T47D (cell line): ENCODE measurements at places on chromosomes 7 and 10.

DNA sequence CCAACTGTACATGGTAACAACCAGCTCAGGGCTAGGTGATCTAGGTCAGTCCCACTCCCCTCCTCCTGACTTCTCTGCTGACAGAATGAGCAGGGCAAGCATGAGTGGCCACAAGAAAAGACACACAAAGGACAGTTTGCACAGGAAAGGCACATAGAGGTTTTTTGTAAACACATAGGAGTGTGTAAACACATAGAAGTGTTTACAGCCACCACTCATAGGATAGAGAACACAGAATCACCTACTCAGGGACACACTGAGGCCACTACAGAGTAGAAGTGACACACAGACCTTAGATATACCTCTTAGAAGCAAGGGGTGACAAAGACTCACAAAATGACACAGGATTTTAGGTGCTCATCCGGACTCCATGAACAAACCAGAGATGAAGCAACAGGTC is 19.0 kb downstream of the NUDCD3 start:
- no peak for DNase-seq

GRCh38 chr10:97228130-97228774 is 42.5 kb upstream of the SLIT1 start:
- DNase-seq: no peak

DNA sequence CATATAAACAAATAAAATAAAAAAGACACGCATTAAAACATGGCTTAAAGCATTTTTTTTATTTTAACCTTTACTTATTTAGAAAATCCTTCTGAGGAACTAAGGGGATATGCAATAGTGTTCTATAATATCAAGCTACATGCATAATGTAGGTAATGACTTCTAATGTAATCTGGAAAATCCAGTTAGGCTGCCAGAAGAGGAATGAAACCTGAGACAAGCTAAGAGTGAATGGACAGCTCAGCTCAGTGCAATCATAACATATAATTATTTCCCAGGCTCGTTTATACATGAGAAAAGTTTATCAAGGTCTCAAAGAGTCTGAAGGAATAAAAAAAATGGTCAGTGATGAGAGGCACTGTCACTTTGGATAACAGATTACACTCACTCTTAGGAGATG is 649.0 kb upstream of the PCDH15 start:
- no peak for DNase-seq

DNA sequence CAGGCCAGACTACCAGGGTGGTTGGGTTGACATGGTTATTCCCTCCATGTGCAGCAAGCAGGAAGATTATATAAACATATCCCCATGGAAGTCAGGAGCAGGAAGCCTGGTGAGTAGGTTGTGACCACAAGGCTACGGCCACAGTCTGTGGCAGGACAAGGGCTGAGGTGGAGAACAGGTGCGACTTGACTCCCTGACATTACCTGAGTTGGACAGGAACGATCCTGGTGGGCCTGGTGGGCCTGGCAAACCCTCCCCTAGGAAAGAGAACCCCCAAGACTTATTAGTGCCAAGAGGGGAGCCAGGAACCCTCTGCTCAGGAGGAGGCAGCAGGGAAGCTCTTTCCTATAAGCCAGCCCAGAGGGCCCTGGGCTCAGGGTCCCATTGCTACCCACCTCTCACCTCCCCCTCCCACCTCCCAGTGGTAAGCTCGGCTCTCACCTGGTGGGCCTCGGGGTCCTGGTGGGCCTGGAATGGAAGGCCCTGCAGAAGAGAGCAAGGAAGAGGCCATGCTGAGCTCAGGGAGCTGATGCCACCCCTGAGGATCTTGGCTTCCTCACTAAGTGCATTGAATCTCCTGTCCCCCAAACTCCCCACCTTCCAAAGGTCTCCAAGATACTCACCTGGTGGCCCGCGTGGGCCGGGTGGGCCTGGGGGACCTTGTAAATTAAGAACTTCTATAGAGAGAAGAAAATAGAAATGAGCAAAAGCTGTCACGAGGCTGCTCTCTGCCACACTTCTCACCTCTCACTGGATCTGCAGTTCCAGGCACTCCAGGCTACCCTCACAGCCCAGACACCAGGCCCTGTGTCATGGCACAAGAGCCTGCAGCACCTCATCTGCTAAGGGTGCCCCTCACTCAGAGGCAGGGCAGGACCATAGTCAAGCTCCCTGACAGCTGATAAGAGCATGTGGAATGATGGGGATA is 44.6 kb downstream of the COL17A1 start:
- DNase-seq: no peak

DNA sequence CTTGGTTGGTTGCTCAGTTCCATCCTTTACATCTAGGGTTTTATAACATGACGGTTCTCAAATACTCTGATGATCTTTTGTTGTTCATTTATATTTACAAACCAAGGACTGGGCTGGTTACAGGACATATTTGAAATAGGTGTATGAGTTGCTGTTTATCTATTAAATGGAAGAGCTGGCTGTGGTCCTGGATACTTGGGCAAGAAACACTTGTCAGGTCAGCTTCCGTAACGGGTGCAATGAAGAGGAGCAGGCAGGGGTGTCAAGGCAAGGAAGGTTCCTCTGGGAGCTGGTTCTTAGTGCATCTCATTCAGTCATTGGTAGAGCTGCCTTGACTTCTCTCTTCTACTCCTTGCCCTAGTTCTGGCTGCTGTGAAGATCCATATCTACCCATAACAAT is 4.8 kb upstream of the TMEM26 start:
- no peak for DNase-seq

DNA sequence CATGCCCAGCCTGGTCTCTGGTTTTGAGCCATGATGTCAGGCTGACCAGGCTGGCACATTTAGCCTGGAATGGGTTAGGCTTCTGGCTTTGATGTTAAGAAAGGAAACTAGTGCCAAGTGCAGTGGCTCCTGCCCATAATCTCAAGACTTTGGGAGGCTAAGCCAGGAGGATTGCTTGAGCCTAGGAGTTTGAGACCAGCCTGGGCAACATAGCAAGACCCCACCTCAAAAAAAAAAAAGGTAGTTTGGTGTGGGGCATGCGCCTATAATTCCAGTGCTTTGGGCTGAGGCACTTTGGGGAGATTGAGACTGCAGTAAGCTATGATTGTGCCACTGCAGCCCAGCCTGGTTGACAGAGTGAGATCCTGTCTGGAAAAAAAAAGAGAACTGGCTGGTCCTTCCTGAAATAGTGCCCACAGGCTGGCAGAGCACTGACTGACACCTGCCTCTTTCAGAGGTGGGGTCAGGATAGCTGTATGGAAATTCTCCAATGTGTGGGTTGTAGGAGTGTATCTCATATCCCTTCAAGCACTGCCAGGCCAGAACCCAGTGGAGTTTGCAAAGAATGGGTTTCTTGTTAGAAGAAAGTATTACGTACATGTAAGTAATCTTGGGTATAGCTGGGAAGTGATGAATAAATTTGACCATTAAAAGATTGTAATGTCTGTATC is 61.3 kb downstream of the KAT6B start:
- DNase-seq: no peak

- no peak for DNase-seq
Observed at GRCh38 chr7:35647171-35647574, 47.8 kb downstream of the HERPUD2 start.

DNA sequence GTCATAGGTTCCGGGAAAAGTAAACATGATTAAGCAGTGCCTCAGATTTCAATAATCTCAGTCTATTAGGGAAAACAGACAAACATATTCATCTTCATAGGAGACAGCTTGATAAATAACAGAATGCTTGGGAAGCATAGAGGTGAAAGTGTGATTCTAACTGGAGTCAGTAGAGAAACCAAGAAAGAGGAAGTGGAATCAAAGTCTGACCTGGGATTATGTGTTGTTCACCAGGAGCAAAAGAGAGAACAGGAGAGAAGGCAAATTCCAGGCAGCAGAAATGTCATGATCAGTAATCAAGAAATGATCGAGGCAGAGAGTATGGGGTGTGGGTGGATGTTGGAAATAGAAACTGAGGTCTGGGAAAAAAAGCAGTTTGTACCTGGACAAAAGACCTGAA is 43.7 kb downstream of the DGKB start:
- no peak for DNase-seq
